ENCODE measurements at places on chromosomes 5 and 9.

DNA sequence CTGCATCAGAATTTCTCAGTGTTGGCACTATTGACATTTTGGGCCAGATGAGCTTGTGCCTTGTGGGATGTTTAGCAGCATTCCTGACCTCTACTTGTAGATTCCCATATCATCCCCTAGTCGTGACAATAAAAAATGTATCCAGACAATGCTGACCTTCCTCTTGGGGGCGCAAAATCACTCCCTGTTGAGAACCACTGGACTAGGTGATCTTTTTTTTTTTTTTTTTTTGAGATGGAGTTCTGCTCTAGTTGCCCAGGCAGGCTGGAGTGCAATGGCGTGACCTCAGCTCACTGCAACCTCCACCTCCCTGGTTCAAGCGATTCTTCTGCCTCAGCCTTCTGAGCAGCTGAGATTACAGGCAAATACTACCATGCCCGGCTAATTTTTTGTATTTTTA lies 22.6 kb downstream of the STXBP1 start:
- no peak for ATAC-seq

DNA sequence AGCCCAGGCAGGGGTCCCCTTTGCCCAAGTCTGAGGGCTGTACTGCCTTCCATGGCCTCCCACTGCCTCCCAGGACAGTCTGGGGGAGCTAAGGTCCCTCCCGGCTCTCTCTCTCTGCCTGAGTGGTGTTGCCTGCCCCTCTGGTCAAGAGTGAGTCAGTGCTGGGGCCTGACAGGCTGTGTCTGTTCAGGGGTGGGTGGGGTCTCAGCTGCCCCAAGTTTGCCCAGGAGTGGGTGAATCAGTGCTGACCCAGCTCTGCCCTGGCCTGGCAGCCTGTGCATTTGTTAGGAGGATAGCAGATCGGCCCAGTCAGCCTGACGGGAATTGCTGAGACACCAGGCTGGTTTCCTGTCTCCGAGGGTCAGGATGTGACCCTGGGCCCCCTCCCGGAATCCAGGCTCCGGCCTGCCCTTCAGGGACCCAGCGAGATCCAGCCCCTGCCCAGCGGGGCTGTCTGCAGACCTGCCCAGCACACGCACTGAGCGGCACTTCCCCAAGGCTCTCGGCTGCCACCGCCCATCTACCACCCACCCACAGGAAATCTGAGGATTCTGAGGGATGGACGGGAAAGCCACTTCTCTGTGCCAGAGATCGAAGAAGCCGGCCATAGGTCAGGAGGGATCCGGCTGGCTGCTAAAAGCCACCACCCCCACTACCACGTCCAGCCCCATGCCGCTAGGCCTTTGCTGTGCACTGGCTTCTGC lies 15.9 kb downstream of the ENG start:
- peak; percentile 70 for ATAC-seq

GRCh38 chr5:118270526-118270925 lies 717.8 kb downstream of the DTWD2 start:
- ATAC-seq, result no peak

GRCh38 chr5:112708103-112708622 lies 29.5 kb upstream of the APC start:
- ATAC-seq, result no peak

DNA sequence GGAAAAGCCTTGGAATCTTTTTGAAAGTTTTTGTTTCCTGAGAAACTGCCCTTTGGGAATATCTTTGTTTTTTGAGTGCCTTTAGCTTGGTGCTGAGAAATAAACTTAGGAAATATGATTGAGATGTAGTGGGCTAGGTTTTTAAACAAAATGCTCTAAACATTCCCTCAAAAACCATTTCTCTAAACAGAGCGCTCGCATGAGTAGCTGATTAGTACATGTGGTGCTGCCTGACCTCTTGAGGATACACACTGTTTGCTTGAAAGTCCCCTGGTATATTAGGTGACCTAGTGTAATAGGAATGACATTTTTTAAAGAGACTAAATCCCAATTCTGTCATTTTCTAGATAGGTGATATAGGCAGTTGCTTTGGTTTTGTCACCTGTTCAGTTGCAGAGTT lies 132.3 kb downstream of the ADAMTSL1 start:
- ATAC-seq, result no peak

DNA sequence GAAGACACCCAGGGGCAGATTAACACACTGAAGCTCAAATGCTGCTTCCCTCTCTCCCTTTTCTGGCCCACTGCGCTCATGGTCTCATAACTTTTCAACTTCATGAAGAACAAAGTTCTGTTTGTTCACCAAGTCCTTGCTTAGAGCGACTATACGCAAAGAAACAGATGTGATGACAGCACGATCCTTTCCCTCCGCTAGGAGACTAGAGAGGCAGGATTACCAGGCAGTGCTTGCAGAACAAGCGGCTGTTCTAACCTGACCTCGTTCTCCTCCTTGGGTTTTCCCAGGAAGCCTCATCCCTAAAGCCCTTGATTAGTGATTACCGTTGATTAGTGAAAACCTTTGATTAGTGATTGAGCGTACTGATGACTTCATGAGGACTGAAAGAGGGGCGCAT lies 649.9 kb downstream of the IRX1 start:
- ATAC-seq, result no peak

GRCh38 chr9:127741831-127742434 lies 6.8 kb upstream of the TOR2A start:
- peak; percentile 5 for ATAC-seq

Data from esophagus mucosa (tissue), 1 donor.